ENCODE measurements at places on chromosomes 5 and 9.

DNA sequence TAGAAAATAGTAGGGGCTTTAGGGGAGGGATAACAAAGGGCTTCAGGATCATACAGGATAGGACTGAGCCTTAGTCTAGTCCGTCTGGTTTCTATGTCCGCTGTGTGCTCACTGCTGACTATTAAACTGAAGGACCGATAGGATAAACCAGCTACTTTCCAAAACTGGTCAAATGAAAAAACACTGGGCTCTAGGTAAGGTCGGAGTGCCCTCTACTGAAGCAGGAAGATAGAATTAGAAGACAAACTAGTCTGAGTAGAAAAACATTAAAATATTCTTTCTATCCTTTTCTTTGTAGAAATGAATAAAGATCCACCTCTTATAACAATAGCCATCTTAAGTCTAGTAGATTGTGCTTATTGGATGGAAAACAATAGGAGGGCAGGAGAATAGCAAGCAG is 133.6 kb downstream of the CEMIP2 start:
- DNase-seq, result no peak

GRCh38 chr9:34686732-34687131 is 4.3 kb downstream of the CCL19 start:
- DNase-seq, result peak; percentile 14

DNA sequence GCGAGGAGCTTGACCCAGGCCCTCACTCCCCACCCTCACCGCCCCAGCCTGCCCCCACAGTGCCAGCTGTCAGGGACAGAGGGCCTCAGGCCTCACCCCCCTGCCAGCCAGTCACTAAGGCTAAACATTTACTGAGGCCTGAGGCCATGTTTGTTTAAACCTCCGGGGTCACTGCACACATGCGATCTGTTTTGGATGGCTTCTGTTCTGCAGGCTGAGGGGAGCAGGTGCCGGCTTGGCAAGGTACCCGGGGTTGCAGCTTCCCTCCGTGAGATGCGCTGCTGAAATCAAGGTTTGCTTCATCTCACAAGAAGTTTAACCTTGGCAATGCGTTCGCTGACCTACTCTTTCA is 103.3 kb upstream of the BOD1 start:
- DNase-seq, result no peak

GRCh38 chr5:83378624-83379289 is 92.8 kb upstream of the VCAN start:
- no peak for DNase-seq

- no peak for DNase-seq
Observed at GRCh38 chr5:96370976-96371375, 62.1 kb downstream of the PCSK1 start.

GRCh38 chr5:132389585-132390286 is 20.2 kb downstream of the SLC22A5 start:
- DNase-seq, result peak; percentile 100

All from fibroblast of skin of right biceps (primary cell).